ENCODE measurements at places on chromosomes 11 and 22.
A peak's percentile ranks its signal among the peaks of the same experiment; 100 is the strongest.

GRCh38 chr11:111299101-111300026 lies 1.0 kb downstream of the POU2AF3 start:
- DNase-seq: peak; percentile 74

- no peak for DNase-seq
These were observed 31.3 kb downstream of the SLC1A2 start for GRCh38 chr11:35388061-35388460.

DNA sequence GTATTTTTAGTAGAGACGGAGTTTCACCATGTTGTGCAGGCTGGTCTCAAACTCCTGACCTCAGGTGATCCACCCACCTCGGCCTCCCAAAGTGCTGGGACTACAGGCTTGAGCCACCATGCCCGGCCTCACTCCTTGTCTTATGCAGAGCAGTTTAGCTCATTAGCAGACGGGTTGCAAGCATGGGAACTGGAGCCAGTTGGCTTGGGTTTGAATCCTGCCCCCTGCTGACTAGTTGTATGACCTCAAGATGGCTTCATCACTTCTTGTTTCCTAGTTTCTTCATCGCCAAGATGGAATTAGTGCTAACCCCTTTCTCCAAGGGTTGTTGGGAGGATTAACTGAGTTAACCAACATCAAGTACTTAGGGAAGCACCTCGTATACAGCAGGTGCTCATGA lies 23.4 kb upstream of the RASD2 start:
- no peak for DNase-seq

DNA sequence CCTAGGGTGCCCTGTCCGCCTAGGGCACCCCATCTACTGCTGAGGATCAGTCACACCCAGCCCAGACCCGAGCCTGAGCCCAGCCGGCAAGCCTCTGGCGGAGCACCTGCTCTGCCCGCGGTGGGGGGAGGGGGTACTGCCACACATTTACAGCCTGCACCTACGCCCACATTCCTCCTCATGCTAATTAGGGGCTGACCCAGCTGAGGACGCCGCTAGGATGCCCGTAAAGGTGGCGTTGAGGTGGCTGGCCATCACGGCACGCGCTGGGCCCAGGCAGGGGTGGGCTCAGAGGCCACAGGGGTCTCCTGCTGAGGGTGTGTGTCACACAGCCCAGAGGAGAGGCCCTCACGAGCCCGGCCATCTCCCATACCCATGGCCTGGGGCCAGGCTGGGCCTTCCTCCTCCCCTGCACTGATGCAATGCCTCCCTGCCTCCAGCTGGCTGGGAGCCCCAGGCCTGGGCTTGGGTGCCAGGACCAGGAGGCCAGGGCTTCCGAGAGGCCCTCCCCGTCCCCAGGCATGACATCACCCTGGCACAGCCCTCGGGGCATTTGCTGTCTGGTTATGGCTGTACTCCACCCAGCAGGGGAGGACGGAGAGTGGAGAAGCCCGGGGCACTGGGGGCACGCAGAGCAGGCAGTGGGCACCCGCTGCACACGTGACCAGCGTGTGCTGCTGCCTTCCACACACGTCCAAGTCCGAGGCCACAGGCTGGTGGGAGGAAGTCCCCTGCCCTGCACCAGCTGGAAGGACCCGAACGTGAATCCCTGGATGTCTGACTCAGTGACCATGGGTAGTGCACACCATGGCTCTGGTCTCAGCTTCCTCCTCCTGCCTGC lies 12.7 kb downstream of the DUSP8 start:
- peak; percentile 88 for DNase-seq

DNA sequence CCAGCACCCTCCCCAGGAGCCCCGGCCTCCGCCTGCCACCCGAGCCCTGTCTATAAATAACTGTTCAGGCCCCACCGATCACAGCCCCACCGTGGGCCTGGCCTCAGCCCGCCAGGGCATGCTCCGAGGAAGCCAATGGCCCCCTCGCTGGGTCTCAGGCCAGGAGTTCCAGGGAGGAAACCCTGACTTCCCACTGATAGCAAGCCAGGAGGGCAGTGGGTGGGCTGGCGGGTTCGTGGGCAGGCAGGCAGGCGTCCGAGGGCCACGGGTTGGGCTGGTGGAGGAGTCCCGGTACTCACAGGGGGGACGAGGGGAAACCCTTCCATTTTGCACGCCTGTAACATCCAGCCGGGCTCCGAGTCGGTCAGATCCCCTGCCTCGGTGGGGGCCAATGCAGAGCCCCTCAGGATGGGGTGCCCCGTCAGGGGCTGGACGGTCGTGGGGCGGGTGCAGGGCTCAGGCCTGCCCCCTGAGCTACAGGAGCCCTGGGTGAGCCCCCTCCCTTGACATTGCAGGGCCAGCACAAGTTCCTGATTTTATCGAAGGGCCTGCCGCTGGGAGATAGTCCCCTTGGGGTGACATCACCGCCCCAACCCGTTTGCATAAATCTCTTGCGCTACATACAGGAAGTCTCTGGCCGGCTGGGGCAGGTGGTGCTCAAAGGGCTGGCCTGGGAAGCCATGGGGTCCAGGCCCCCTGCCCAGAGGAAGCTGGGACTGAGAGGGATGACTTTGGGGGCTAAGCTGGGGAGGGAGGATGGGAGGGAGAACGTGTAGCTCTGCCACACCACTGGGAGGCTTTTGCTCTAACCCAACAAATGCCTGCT lies at the start of gene SPI1:
TSS of gene SPI1 (minus strand) at position 538 of the 826 bp plus-strand sequence. CDS start at position 344, 194 bp downstream.
- no peak for DNase-seq

DNA sequence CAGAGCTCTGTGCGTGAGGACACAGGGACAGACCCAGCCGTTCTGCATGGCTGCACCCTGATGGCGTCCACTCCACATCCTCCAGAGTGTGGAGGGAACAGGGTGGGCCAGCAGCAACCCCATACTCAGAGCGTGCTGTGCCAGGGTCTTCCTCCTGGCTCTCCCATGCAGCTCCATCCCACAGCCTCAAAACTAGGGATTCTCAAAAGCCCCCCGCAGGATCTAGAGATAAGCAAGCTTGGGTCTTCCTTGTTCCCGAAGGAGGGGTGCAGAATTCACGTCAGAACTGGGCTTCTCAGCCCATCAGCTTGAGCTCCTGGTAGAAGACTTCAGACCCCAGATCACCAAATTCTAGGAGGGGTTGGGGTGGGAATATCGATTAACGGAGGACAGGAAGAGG lies 858.8 kb downstream of the TBC1D22A start:
- no peak for DNase-seq

DNA sequence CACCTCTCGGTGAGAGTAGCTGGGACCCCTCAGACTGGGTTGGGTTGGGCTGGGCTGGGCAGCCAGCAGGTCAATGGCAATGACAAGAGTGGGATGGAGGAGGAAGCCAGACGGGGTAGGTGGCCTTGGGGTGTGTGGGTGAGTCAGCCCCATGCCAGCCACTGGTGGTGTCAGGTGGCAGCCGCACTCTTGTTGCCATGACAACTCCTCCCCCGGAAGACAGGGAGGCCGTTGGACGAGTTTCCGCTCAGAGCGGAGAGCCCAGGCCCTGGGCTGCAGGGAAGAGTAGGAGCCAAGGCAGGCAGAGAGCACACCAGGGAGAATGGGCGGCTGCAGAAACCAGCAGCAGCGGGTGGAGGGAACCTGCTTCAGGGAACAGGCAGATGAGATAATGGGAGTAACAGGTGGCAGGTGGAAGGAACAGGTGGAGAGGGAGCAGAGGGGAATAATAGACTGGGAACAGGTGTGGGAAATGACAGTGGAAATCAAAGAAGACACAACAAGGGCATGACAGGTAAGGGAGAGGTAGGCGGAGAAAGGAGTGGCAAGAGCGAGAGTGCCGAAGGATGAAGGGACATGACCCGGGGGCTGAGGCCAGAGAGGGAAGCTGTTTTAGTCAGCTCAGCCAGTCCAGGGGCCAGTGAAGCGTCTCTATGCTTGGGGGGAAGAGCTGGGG lies 8.7 kb downstream of the SPTBN2 start:
- DNase-seq: peak; percentile 58

GRCh38 chr11:44525473-44526252 lies 39.8 kb upstream of the CD82 start:
- DNase-seq: no peak

- no peak for DNase-seq
These were observed 31.7 kb downstream of the FLRT1 start for GRCh38 chr11:64067230-64067993.

DNA sequence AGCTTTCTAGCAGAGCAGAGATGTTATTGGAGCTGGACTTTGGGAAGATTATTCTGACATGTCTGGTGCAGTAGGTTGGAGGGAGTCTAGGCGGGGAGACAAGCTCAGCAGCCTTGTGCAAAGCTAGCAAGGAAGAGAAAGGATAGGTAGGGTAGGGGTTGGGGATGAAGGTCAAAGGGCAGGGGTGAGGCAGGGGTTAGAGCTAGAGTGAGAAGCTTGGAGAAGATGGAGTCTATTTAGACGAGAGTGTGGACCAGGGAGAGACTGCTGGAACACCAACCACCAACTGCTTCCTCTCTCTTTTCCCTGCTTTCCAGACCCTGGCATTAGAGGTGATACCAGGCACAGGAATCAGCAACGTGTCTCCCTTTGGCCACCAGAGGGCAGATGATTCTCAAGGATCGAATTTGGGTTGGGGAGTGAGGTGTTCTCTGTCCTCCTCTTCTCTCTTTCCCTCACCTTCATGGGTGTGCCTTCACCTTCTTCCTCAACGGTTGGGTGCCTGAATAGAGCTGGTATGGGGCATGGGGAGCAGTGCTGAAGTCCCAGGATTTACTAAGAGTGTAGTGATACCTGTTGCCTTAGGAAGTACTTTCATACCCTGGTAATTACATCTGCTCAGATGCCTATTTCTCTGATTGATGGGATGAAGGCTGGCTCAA lies 1.8 kb upstream of the MARK2 start:
- DNase-seq: peak; percentile 79

DNA sequence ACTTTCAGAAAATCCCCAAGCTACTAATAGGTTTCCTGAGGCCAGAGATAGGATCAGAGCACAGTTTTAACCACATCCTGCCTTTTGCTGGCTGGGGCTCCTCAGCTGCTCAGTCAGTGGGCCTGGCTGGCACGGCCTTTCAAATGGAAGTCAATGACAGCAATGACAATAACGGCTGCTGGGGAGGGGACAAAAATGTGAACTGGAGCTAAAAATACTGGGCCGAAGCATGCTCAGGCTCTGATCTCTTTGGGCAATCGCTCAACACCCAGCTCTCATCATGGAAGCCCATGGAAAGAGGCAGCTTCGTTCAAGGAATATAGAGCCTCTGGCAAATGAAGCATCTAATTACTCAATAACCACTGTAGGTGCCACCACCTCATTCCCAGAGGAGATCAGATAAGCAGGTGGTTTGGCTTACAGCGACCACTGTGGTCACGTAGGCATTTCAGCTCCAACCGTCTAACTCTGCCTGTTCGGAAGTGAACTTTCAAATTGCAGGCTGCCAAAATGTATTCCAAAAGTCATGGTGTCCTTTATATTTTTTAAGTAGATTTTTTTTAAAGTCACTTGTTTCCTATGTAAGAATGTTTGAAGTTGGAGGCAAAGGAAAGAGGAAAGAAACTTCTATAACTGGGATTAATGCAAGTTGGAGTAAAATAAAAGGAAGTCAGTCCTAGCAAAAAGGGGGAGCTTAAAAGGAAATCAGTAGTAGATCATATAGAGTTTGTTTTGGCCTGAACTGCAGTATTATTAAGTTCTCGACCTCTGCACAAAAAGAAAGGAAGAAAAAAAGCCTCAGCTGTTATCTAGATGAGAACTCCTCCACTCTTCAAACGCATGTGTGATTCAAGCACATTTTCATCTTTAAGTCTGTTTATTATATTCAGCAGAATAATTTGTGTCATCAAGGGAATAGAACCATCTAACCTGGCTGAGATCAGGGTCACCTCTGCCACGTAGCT lies 14.1 kb downstream of the WT1 start:
- DNase-seq: no peak

- peak; percentile 97 for DNase-seq
These were observed 2.1 kb downstream of the CCDC88B start for GRCh38 chr11:64341851-64342791.

GRCh38 chr11:113828191-113828590 lies 47.2 kb downstream of the USP28 start:
- DNase-seq: no peak

GRCh38 chr22:35605851-35606481 lies 11.2 kb downstream of the MB start:
- DNase-seq: no peak

- DNase-seq: no peak
These were observed 15.3 kb downstream of the TMPRSS13 start for GRCh38 chr11:117913736-117914397.

GRCh38 chr11:59272771-59273372 lies 60.1 kb upstream of the MPEG1 start:
- DNase-seq: no peak

GRCh38 chr11:35343033-35343598 lies 76.2 kb downstream of the SLC1A2 start:
- DNase-seq: no peak

GRCh38 chr11:111945198-111945597 lies 8.1 kb downstream of the DIXDC1 start:
- no peak for DNase-seq

DNA sequence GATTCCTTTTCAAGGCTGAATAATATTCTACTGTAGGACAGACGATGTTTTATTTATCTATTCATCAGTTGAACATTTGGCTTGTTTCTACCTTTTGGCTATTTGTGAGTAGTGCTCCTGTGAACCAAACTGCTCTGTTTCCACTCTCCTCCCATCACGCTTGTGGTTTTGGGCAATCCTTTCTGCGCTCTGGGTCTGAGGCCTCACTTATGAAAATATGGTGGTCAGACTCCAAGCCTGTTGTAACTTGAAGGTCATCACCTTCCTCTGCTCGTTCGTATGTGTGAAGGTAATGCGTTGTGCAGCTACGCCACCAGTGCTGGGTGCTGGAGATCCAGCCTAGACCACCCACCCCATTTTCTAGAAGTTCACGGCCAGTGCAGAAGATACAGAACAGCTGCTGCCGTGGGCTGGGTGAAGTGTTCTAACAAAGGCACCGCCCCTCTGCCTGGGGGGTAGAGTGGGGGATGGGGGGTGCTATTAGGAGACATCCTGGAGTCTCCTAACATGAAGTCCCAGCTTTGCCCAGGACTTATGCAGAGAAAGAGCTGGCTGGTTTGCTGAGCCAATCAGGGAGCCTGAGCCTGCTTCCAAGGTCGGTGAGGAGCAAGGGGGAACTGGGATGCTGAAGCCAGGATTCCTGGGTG lies 21.0 kb downstream of the PTPN5 start:
- DNase-seq: no peak
